ENCODE measurements at places on chromosomes 3 and 15.

DNA sequence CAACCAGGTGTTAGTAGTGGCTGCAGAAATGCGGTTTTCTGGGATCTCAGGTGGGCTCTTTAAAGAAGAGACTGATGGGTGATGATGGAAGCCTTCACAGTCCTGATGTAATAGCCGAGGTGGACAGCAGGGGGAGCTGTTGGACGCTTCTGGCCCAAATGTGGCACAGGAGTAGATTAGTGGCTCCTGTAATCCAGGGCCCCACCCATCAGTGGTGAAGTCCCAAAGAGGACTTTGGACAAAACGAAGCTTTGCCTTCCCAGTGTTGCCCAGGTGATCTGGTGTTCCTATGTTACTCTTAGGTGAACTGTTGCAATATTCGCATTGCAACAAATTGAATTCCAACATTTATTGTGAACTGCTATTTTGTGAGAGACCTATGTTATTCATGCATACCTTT, 31.8 kb upstream of the MYZAP start:
- DNase-seq: peak; percentile 62

DNA sequence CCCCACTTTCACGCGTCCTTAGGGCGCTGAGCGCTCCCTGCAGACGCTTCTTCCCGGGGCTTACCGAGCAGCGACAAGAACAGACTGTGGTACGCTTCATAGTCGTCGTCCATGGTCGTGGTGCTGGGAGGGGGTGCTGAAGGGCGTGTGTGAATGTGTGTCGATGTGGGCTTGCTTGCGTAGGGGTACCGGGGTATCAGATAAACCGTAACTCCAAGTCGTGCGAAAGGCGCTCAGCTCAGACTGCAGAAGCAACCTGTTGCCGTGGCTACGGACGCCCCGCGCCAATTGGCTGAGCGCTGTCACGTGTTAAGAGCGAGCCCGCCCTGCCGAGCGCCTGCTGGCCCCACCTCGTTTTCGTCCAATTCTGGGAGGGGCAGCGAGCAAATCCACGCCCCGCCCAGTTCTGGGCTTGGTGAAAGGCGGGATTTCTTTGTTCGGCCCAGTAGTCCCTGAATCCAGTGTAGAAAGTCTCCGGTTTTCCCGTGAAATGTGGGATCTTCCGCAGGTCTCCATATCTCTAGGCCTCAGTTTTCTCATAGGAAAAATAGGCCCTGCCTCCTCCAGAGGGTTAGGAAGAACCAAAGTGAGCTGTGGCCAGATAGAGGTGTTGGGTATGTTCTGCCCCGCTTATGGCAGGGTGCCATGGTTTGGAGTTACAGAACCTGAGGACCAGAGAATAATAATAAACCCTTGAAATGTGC, at the start of gene EFCAB12:
Gene EFCAB12 (minus strand): TSS at position 261 of the 704 bp plus-strand sequence. CDS start 148 bp downstream, at position 113.
- peak; percentile 95 for DNase-seq

- no peak for DNase-seq
Measured at GRCh38 chr3:184347321-184348056, 10.1 kb downstream of the FAM131A start.

- DNase-seq: peak; percentile 27
Measured at GRCh38 chr3:57942872-57943283, 65.3 kb upstream of the FLNB start.
